ENCODE measurements at places on chromosomes 2 and 18.

GRCh38 chr2:110858135-110858725 lies 125.9 kb downstream of the ACOXL start:
- DNase-seq = peak; percentile 48

DNA sequence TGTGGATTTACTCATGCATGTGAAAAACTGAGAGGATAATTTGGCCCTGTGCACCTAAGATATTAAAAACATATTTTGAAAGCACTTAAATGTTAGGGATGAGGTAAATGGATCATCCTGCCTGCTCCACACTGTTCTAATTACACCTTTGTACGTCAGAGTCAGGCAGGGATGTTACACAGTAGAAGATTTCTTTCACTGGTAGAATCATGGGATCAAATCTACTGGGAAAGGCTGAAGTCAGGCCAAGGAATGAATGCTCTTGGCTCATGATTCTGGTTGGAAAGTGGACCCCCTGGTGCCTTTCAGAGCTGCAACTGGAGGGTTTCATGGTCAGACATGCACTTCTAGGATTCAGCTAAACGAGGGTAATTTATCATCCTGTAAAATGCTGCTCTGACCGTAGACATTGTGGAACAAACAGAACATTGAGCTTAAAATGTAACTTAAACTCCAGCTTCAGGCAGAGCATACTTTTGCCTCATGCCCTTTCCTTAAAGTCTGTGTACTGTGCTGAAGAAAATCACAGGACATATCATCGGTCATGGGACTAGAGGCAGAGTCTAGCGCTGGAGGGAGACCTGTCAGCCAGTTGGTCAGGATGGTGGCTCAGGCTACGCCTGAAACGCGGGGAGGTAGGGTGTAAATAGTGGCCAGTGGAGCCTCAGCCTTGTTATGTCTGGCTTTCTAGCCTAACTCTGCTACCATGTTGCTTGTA lies 4.9 kb downstream of the KCNE4 start:
- no peak for DNase-seq

- DNase-seq = no peak
These were observed 318.8 kb downstream of the RND3 start for GRCh38 chr2:150168595-150169236.

- no peak for DNase-seq
These were observed 259.3 kb downstream of the PTGR3 start for GRCh38 chr18:74949611-74950010.

GRCh38 chr2:133503323-133503722 lies 64.9 kb downstream of the NCKAP5 start:
- no peak for DNase-seq

GRCh38 chr18:79564441-79564840 lies 115.2 kb upstream of the CTDP1 start:
- no peak for DNase-seq

DNA sequence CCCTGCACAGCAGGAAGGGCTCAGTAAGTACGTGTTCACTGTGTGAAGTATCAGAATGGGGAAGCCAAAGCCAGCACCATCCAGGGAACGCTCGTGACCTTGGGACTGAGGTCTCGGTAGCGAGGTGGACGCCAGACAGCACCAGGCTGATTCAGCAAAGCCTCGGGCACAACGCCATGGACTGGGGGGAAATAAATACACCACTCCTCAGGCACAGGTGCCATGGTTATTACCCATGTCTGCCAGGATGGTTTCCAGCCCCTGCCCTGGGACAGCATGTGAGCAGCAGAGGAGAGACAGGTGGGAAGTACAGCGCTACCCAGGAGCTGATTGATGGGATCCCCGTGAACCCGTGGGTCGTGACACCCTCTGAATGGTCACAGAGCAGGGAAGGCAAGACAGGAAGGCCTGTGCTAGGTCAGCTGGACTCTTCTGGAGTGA lies 53.0 kb downstream of the REEP1 start:
- DNase-seq = no peak

GRCh38 chr2:47079515-47080412 lies 75.3 kb downstream of the STPG4 start:
- DNase-seq = no peak

DNA sequence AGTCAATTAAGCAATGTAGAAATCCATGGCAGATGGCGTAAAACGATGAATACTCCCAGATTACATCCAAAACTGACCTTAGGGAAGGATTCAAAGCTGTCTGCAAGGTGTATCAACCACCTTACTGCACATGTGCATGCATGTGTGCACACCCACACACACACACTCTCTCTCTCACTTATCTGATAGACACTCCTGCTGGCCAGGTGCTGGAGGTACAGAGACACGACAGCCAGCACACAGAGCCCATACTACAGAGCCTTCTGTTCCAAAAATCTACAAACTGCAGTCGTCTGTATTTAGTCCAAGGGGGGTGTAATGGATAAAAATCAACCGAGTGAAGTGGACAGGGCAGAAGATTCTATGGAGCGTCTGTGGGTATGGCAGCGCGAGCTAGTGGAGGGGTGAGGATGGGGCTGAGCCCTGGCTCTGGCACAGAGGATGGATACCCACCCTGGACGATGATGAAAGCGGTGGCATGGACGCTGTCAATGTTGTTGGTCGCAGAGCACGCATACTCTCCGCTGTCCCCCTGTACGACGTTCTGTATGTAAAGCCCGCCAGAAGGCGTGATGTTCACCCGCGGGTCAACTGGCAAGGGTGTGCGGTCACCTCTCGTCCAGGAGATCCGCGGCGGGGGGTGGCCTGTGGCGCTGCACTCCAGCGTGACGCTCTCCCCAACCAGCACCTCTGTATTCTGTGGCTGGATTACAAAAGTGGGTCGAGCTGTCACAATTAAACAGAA lies 78.4 kb downstream of the PXDN start:
- DNase-seq = no peak

GRCh38 chr18:51227660-51228059 lies 30.2 kb upstream of the MEX3C start:
- DNase-seq = no peak

DNA sequence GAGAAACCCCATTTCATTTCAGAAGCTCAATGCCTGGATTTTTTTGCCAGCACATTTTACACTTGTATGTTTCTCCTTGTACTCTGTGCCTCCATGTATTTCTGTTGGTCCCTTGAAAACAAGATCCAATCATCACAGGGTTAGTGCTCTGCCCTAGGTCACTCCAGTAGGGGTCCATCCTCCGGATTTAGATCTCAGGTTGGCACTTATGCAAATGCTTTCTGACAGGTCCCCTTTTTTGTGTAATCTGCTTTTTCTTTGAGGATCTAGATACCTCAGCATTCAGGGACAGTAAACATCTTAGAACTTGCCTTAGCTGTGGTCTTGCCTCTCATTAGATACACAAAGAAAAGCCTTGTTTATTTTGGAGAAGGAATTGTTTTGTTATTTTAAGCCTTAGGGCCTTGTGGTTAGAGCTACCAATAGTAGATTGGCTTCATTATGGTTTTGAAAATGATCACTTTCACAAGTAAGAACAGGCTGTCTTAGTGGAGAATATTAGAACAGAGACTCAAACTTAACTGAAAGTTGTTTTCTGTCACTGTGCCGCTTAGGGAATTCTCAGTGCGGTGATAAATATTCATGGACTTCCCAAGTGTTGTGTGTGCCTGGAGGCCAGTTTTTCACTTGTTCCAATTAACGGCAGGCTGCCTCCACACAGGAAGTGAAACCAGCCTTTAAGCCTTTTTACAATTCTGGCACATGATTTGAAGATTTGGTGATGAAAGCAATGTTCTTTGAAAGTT lies 7.8 kb downstream of the MERTK start:
- no peak for DNase-seq

DNA sequence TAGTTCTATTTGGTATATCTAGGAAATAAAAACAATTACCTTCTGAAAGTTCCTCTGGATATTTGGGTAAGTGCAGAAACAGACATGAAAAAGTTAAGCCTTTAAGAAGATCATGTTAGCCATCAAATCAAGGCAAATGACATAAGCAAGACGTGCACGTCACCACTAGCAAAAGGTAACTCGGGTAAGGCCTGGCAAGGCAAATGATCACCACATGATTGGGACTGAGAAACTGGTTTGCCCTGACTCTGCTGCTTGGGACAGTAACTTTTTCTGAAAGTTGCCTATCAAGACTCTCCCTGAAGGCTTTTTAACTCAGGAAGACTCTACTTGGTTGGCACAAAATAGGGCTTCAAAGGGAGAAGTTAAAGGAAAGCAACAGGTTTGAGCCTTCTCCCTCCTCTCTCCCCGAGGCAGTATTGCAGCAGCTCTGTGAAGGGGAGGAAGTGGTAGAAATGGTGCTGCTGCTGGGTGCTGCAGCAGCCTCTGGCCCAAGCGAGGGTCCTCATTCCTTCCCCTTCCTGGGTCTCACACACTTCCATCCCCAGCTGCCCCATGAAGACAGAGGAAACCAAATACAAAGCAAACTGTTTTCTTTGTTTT lies 17.1 kb upstream of the TMEM237 start:
- DNase-seq = no peak

- no peak for DNase-seq
These were observed 262.1 kb upstream of the KLHL14 start for GRCh38 chr18:33034945-33035344.

DNA sequence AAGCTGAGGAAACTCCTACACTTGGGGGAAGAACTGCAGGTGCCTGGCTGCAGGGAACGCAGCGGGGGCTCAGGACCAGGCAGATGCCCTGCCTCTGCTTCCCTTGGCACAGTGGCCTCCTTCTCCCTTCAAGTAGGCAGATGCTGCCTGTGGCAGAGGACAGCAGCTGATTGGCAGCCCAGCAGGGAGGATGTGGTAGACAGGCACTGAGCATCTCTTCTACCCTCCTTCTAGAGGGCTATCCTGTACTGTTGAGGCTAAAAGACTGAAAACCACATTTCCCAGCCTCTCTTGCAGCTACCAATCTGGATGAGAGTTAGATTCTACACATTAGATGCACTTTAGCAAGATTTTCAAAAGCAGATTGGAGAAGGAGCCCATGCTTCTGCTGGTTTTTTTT lies 105.7 kb downstream of the MSH2 start:
- no peak for DNase-seq

GRCh38 chr2:113167115-113167932 lies 6.4 kb upstream of the PSD4 start:
- no peak for DNase-seq

DNA sequence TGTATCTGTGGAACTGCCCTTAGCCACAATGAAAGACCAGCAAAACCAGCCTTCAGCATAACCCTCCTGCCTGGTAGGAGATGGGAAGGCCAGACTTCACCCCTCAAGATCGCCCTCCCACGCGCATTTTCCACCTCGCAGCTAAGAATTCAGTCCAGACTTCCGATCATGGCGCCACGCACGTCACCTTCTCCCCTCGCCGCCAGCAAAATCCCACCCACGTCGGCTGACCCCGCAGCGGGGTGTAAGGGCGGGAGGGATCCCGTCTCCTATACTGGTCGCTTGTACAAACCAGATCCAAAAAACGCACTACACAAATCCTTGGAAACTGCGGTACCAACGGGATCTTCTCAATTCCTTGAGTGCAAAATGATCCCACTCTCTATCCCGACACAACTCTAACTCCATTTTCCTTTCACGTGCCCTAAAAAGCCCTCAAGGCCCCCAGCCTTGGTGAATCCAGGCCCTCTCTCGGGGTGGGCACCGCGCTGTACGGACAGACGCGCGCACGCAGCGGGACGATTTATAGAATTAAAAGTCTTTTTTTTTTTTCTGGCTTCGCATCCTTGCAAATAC lies 1.0 kb upstream of the BMPR2 start:
- peak; percentile 24 for DNase-seq

DNA sequence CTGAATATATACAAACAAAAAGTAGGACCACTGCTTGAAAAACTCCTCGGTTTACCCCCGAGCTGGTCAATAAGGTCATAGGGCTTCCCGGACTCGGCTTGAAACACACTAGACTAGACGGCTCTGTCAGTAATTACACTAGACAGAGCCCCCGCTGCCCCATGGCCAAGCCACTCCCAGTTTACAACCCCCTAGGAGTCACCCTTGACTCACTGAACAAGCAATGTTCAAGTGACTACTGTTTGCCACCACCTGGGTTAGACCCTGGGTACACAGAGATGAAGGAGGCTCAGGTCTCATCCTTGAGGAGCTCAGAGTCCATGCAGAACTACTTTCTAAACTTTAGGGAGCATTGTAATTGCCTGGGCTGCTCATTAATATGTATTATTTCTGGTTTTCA lies 13.7 kb upstream of the PRELID3A start:
- DNase-seq = no peak

- DNase-seq = no peak
These were observed 78.7 kb downstream of the NCAPH start for GRCh38 chr2:96414161-96414710.

GRCh38 chr2:224716201-224716600 lies at the start of gene CCDC195:
Gene CCDC195, minus strand, starts transcription at chr2:224716365. Its CDS starts 0 bp downstream, at chr2:224716365.
- DNase-seq = no peak

DNA sequence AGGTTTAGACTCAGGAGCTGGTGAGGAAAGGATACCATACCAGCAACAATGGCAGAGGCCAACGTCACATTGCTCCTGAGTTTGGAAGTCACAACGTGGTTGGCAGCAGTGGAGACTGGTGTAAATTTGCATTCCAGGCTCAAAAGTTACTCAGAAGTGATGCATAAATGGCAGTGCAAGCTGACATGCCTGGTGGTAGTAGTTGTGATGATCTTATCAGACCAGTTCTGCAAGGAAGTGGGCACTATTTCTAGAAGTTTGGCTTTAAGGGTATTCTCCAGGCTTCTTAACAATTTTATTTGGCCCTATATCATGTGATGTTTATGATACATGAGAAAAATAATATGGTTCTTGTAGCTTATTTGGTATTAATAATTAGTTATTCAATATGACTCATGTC lies 37.8 kb downstream of the CXCR4 start:
- DNase-seq = no peak

DNA sequence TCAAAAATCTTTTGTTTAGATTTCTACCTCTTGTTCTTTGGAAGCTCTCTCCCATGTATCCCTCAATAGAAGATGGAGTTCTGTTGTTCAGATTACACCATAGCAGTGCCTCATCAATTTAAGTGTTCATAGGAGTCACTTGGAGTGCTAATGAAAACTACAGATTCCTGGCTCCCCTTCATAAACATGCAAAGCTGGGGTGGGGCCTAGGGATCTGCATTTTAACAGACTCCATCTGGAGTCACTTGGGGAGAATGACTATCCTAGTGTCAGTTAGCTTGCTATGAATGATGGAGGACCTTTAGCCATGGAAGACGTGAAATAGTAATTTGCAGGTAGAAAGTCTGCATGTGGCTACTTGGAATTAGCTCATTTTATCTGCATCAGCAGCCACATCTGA lies 105.4 kb downstream of the RGPD3 start:
- no peak for DNase-seq

DNA sequence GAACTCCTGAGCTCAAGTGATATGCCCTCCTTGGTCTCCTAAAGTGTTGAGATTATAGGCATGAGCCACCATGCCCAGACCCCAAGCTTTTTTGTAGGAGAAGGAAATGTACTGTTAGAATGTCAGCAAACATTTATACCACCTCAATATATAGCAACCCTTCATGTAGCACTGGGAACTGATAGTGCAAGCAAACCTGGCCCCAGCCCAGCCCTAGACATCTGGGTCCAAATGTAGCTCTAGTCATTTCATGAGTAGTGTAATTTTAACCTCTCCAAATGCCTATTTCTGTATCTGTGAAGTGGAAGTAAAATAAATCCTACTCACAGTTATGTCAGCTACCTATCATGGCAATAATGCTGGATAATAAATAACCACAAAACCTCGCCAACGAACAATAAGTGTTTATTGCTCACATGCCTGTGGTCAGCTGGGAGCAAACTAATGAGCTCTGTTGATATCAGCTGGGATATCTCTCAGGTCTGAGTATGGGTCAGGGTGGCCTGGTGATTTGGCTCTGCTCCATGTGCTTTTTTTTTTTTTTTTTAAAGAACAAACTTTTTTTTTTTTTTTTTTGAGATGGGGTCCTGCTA lies 180.4 kb downstream of the CD8B2 start:
- no peak for DNase-seq

- DNase-seq = no peak
These were observed 25.7 kb upstream of the ASB18 start for GRCh38 chr2:236289766-236290462.

All from stimulated activated CD8-positive, alpha-beta memory T cell treated with anti-CD3 and anti-CD28 coated beads, Interleukin-4, amount 100 ng/mL, for 24 hours (primary cell).